ENCODE measurements at places on chromosomes 3 and 15.

GRCh38 chr3:178709051-178709450, 172.8 kb downstream of the KCNMB2 start:
- no peak for DNase-seq

DNA sequence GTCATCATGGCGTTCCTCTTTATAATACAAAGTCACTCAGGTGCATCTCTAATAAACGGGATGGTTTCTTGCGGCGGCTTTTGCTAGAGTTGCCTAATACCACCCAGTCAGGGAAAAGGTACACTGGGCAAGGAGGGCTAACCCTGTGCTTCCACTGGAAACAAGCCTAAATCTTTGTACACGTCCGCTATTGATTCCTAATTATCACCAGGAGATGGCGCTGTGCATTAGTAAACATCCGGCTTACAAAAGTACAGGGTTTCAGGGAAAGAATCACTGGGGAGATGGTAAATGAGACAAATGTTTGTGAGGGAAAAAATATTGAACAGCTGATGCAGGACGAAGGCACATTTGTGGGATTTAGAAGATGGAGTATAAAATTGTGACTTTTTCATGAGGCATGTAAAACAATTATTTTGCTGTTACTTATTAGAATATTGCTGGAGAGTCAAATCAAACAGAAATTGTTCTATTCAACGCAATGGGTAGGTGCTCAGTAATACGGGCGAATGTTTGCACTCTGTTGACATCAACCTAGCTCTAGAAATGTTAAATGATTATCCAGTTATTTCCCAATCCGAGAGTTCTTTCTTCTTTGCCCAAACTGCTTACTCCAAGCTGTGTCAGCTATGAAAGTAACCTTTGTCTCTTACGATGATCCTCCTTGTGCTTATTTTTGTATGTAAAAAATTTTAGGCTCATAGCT, 50.6 kb downstream of the GMNC start:
- DNase-seq, result peak; percentile 40

GRCh38 chr3:144028798-144029411, 57.3 kb downstream of the DIPK2A start:
- no peak for DNase-seq

- DNase-seq, result no peak
Measured at GRCh38 chr3:116930786-116931185, 221.2 kb downstream of the TUSC7 start.

- peak; percentile 30 for DNase-seq
Measured at GRCh38 chr3:189144645-189145044, 27.1 kb upstream of the TPRG1 start.

DNA sequence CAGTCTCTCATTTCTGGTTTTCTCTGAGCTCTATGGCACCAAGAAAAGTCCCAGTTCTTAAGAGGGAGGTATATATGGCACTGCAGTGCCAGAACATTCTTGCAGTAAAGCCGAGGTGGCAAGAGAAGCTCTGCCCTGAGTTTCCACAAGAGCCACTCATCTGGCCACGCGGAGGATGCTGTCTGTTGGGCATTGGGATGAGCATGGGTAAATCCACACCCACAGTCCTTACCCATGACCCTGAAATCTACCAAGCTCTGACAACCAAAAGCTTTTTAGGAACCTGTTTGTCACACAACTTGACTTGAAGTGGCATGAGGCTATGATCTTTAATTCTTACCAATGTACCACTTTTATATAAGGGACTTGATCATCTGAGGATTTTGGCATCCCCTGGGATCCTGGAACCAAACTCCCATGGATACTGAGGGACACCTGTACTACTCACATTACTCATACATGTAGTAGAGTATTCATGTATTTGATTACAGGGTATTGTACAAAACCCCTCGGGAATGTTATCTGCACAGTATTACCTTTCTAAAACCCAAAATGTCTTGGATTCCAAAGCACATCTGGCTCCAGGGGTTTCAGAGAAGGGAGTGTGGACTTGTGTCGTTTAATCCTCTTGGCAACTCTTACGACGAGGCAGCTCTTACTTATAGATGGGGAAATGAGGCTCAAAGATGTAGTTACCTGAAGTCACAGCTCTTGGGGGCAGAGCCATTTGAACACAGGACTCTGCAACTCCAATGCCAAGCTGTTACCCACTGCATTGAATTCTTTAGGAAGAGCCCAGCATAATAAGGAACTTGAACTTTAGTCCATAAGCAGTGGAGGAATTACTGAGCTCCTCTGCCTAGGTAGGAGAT, 8.8 kb downstream of the RPL32 start:
- no peak for DNase-seq

- DNase-seq, result no peak
Measured at GRCh38 chr15:55481842-55482241, 26.2 kb downstream of the DNAAF4 start.

DNA sequence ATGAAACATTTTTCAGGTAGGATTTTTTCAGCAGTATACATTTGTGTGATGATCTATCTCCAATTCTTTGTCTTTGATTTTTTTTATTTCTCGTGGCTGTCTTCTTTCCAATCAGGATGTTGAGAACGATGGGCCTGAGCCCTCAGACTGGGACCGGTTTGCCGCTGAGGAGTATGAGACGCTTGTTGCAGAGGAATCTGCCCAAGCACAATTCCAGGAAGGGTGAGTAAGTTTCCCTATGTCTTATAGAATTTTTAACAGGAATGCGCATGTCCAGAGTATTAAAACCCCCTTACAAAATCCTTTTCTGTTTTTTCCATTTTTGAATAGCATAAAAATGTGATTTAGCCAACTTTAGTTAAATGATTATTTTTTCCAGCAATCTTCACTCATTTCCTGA, 90.0 kb downstream of the MSL2 start:
- no peak for DNase-seq

GRCh38 chr3:55620351-55621025, 133.4 kb upstream of the WNT5A start:
- DNase-seq, result peak; percentile 27

DNA sequence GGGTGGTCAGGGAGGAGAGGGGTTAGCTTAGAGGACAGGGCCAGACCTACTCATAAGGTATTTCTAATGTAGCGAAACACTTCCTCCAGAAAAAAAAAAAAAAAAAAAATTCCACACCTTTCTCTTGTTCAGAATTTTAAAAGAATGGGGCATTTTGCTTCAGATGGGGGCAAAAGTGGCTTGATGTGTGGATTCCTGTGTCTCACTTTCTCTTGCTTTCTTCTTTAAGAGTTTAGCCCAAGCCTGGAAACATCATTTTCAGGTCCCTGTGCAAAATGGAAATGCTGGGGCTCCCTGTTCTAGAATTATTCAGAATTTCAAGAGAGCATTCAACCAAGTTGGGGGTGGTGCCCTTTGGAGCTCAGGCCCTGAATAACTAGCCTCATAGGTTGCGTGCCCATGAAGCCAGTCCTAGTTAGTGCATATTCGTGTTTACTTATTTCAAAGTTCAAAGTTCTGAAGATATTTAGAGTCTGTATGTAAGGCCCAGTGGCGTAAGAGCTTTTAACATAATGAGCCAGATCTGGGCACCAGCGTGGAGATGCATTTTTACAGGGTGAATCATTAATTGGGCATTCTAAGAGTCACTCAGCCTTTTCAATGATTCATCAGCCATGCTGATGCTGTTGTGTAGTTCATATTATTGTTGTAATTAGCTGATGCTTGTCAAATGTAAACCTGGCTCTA, 104.5 kb downstream of the RPLP1 start:
- DNase-seq, result peak; percentile 95

DNA sequence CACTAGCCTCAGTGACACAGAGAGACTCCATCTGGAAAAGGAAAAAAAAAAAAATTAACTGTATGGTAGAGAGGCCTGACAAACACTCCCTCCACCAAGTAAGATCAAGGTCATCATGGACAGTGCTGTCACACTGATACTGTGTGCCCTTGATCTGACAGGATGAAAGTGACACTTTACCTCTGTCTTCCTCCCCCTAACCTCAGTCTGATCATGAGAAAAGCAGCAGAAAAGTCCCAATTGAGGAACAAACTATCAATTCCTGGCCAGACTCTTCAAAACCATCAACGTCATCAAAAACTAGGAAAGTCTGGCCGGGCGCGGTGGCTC, 26.7 kb downstream of the PGPEP1L start:
- no peak for DNase-seq

DNA sequence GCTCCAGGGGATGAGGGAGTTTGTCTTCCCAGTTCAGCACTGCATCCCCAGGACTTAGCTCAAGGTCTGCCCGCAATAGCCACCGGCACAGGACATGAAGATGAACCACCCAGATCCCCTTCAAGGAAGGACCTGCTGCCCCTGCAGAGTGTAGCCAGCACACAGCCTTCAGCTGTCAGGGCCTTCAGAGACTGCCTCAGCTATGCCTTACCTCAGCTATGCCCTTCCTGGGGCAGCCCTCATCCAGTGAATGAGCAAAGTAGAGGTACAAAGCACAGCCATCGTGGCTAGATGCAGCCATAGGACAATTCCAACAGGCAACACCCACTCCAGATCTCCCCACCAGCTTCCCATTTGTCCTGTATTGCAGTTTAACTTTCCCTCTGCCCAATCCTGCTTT, 291.2 kb upstream of the STT3B start:
- no peak for DNase-seq

GRCh38 chr15:52011711-52012144, 7.3 kb upstream of the MAPK6 start:
- no peak for DNase-seq

DNA sequence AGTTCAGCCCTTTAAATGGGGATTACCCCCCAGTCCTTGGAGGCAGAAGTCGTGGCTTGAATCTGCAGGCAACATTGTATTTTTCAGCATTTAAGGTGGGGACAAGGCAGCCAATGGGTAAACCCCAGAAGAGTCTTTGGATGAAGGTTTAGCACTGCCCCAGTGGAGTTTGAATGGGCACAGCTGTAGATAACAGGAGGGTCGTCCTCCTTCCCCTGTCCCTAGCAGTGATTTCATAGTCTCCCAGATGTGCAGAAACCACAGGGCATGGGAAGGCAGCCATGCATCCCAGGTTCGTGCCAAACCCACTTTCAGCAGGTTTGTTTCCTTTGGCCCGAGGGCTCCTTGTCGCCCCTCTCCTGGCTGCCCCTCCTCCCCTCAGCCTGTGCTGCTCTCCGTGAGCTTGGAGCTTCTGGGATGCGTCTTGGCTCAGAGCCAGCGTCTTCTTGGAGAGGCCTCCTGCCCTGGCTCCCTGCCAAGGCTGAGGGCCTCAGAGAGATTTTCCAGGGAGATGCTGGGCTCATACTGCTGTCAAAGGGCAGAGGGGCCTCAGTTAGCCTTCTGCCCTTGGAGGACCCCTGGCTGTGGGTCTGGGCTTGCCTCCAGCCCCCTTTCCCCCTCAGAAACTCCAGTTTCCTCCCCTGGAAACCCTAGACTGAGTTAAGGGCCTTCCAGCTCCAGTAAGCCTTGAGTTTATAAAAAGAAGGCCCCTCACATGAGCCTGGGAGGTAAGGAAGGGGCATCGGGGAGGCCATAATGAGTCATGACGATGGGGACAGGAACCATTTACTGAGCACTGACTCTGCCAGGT, 48.9 kb upstream of the POLG start:
- DNase-seq, result no peak

DNA sequence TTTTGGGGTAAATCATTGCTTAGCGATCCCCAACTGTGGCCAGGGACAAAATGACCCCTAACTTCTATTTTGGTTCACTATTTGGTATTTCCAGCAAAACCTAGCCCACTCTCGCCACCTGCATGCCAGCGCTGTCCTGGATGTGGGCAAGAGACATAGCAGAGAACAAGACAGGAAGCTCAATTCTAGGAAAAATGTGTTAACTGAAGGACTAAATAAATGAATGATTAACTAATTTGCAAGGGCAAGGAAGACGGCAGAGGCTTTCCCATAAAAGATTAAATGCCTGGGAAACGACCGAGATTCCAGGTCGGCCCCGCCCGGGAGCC, 408 bp downstream of the NICN1 start:
- DNase-seq, result no peak

GRCh38 chr15:91548549-91548948, 305.0 kb upstream of the SLCO3A1 start:
- no peak for DNase-seq

DNA sequence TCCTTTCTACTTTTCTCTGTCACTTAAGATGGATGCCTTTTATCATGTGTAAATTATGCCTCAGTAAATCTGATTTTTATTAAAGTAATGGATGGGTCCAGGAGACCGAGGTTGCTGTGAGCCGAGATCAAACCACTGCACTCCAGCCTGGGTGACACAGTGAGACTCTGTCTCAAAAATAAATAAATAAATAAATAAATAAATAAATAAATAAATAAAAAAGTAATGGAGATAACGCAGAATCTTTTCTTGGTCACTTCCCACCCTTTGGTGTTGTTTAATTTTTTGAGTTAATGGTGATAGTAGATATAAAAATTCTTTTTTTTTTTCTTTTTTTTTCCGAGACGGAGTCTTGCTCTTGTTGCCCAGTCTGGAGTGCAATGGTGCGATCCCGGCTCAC, 44.1 kb upstream of the MUC13 start:
- DNase-seq, result no peak

DNA sequence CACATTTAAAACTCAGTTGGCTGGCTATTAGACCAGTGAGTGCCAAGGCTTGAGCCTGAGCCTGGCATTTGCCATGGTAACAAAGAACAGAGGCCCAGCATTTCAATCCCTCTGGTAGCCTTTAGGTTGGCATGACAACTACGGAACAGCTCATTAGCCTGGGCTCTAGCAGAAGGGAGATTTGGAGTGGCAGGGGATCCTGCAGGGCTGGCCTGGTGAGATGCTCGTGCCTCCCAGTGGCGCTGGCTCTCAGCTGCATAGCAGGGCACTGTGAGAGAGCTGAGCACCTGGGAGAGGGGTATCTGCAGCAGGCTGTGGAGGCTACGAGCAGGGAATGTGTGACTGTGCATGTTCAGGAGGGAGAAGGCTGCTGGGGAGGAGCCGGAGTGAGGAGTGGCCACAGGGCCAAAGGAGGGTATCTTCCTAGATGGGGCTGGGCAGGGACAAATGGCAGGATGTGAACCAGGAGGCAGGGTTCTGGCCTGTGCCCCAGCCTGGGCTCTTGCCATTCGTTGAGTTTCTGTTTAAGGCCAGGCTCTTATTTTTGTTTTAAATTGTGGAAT, 5.6 kb upstream of the ABTB1 start:
- no peak for DNase-seq

GRCh38 chr3:87320756-87321626, 44.6 kb upstream of the POU1F1 start:
- no peak for DNase-seq

DNA sequence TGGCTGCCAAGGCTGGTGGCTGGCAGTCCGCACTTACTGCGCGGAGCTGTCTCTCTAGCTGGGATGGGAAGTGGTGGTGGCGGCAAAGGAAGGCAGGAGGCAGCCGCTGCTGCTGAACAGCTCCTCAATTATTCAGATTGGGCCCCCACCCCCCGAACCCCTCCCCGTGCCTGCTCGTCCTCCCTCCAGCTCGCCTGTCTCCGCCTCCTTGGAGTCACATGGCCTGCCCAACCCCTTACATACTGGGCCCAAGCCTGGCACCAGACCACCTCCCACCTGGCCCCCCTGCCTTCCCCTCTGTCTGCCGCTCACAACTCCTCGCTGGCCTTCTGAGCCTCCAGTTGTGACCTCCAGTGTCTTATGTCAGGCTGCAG, at the start of gene SLC7A14:
TSS of gene SLC7A14 (minus strand) at position 139 of the 374 bp plus-strand sequence. CDS start 59,139 bp downstream, outside the sequence.
- DNase-seq, result no peak

GRCh38 chr3:123218990-123219389, 17.2 kb downstream of the SEC22A start:
- DNase-seq, result no peak

GRCh38 chr3:170506556-170506955, 79.3 kb downstream of the SLC7A14 start:
- DNase-seq, result no peak

- no peak for DNase-seq
Measured at GRCh38 chr3:25403968-25404367, 24.1 kb upstream of the RARB start.

- peak; percentile 46 for DNase-seq
Measured at GRCh38 chr3:155352900-155353490, 59.5 kb upstream of the STRIT1 start.

- DNase-seq, result no peak
Measured at GRCh38 chr15:79689030-79689429, 207.8 kb downstream of the MTHFS start.

Data from RWPE1 (cell line).